ENCODE measurements at places on chromosomes 2 and 18.
A peak's percentile ranks its signal among the peaks of the same experiment; 100 is the strongest.

GRCh38 chr2:239461291-239462190 lies 60.7 kb upstream of the HDAC4 start:
- no peak for DNase-seq

DNA sequence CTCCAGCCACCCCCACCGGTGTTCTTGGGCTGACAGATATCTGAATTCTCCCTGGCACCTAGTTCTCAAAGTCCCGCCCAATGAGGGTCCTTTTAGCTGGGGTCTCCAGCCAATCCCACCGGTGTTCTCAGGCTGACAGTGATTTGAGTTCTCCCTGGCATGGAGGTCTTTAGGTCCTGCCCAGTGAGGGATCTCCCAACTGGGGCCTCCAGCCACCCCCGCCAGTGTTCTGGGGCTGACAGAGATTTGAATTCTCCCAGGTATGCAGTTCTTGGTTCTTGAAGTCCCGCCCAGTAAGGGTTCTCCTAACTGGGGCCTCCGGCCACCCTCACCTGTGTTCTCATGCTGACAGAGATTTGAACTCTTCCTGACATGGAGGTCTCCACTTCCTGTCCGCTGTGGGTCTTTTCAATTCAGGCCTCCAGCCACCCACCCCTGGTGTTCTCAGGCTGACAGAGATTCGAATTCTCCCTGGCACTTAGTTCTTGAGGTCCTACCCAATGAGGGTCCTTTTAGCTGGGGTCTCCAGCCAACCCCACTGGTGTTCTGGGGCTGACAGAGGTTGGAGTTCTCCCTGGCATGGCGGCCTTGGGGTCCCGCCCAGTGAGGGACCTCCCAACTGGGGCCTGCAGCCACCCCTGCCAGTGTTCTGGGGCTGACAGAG lies 154.6 kb downstream of the ANKRD36 start:
- no peak for DNase-seq

DNA sequence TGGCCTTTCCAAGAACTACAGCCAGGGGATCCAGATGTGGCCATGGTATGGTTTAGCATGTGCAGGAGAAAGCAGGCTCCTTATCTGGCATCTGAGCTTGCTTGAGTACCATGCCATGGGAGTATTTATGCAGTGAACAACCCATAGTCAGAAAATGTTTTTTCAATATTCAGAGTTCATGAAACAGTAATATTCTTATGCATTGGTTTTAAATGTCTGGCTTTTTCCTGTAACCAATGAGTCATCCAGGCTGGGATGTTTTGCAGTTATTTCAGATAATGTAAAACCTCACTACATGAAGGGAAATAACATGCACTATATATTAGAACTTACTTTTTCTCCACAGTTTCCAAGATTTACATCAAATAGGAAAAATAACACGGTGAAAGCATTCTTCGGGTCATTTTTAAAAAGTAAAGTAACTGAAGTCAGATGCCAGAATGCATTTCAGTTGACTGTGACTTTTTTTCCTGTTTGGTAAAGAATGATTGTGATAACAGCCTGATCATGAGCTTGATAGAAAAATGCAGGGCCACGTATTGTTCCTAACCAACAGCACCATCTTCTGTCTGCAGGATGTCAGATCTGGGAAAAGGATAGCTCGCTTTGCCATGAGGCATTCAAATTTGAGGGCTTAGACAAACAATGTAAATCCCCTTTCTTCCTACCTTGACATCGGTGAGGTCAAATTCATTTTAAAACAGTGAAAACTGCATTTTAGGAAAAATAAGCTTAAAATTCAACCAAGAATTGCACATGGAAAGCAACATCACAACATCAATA lies 152.8 kb downstream of the DSC3 start:
- no peak for DNase-seq

GRCh38 chr2:74958274-74959105 lies at the start of gene POLE4:
TSS of gene POLE4 (plus strand) at chr2:74958643. CDS start at chr2:74958680, 37 bp downstream.
- DNase-seq: peak; percentile 82

DNA sequence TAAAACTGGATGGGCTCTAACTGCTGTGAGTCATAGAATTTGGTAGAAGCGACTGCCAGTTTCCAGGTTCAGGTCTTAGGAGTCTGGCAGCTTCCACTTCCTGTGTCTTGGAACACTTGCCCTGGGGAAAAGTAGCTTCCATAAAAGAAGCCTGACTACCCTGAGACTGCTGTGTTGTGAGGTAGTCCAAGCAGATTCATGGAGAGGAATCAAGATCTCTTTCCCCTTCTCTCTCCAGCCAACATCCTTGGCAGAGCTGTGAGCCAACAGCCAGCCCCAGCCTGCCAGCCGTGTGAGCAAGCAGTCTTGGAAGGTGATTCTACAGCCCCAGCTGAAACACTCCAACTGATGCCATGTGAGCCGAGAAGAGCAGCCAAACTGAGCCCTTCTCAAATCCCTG lies 33.7 kb downstream of the SLC20A1 start:
- no peak for DNase-seq

DNA sequence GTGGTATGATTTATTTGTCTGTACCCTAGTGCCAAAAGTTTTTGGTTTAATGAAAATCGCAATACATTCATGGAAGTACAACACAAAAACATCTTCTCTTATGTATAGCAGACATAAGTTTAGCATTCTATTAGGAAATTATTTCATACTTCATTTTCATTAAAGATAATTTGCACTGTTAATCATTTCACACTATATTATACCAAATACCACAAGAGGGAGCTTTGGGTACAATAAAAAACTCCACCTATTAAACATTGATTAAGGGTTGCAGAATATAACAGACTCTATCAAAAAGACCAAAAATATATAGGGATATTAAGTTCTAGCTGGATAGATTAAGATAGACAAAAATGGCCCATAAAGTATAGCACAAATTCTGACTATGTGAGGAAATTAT lies 79.0 kb downstream of the SLC66A3 start:
- DNase-seq: no peak

DNA sequence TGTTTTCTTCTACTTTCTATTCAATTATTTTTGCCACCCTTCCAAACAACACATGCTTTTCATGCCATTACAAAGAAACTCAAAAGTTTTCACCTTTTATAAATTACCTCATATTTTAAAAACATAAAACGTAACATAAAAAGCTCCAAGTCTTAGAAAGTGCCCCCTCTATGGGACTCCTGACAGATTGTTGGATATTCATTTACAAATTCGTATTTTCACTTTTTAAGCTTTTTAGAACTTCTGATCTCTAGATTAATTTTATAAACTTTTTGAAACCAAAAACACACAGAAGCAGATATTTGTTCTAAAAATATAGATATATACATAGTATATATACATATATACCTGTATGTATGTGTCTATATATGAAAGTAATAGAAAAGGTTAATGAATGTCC lies 1.5 kb downstream of the COL5A2 start:
- no peak for DNase-seq

- no peak for DNase-seq
Measured at GRCh38 chr18:44911773-44912172, 231.1 kb downstream of the SETBP1 start.
